ENCODE measurements at places on chromosomes 16 and 17.

DNA sequence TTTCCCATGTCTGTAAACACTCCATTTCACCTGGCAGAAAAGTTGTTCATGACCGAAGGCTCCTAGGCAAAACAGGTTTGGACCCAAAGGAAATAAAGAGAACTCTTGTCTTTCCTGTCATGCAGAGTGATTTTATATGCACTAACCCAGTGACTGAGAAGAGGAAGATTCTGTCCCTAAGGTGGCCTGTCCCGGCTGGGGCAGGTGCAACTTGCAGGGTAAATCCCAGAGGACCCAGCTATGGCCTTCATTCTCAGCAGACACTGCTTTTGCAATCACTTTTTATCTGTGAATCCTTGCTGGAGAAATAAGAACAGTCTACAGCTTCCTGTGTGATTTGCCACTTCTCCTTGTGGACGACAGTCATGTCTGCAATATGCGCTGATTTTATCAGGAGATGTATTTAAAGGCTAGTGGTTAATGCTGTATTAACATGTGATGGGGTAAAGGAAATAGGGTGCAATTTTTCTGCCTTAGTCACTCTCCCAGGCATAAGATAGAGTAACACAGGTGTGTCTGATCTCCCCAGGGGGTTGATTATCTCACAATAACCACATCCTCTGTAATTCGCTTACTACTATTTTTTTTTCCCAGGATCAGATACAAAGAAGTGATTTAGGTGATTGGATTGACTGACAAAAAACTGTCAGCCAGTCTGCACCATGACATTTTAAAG lies 696.8 kb upstream of the SOX9 start:
- peak; percentile 92 for DNase-seq

- no peak for DNase-seq
Observed at GRCh38 chr17:58811290-58811689, 55.6 kb downstream of the PPM1E start.

- no peak for DNase-seq
Observed at GRCh38 chr17:60090417-60090816, 11.7 kb upstream of the HEATR6 start.

- DNase-seq, result no peak
Observed at GRCh38 chr16:8798535-8799157, 1.0 kb downstream of the PMM2 start.

GRCh38 chr16:60811657-60812056 lies 1224.6 kb downstream of the CDH8 start:
- DNase-seq, result no peak

DNA sequence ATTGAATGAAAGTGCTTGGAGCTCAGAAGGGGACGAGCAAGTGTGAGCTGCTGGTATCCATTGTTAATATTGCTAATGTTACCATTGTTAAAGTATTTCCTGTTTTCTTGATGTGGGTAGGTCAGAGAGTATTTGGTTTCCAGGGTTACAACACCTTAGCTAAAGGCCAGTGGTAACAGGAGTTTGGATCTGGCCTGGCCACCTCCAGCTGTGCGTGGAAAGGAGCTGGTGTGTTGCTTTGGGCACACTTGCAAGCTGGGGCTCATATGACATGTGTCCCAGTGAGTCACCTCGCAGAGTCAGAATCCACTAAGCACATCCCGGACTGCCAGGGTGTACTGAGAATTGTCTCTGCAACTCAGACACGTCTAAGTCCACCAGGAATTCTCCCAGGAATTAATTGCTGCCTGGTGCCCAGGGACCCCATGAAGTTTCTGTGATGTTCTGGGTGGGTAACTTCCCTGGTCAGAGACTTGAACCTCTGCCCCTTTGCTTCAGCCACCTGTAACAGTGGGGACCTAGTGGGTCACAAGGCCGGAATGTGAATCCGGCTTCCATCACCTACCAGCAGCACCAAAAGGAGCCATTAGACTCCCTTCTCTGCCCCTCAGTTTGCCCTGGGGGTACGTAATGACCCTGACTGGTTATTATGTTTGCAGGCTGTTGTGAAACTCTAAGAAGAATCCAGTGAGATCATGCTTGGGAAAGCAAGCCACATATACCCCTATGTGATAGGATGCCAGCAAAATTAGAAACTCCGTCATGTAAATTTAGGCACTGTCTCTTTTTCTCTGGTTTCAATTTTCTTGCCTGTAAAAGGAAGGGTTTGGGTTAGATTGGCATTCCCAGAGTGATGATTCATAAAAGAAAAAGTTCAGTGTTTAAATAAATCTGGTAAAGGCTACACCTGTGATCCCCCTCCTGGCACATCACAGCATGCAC lies 12.8 kb downstream of the SLC6A2 start:
- no peak for DNase-seq

DNA sequence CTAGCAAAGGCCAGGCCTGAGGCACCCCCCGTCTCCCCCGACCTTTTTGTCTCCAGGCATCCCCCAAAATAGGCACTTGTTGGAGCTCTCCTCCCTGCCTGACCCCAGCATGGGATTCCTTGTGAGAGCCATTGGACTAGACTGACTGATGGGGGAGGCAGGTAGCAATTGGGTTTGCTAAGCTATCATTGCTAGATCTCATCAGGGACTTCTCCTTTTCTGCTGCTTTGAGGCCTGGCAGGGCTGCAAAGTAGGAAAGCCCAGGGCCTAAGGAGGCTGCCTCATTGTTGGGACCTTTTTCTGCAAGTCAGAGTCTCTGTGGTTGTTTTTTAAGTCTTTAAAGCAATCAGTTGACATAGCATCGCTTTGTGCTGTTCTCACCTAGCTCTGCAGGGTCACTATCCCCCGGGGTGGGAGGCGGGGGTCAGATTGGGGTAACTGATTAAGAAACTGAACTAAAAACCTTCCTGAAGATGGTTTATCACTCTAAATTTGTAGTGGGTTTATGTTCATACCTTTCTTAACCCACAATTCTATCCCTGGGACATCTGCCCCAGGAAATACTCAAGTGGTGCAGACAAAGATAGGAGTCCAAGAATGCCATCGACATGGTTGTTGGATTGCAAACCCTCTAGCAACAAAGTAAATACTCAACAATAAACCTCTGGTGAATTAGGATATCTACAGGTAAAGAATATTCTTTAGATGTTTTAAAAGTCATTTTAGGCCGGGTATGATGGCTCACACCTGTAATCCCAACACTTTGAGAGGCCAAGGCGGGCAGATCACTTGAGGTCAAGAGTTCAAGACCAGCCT lies 28.0 kb downstream of the LLGL2 start:
- DNase-seq, result no peak

DNA sequence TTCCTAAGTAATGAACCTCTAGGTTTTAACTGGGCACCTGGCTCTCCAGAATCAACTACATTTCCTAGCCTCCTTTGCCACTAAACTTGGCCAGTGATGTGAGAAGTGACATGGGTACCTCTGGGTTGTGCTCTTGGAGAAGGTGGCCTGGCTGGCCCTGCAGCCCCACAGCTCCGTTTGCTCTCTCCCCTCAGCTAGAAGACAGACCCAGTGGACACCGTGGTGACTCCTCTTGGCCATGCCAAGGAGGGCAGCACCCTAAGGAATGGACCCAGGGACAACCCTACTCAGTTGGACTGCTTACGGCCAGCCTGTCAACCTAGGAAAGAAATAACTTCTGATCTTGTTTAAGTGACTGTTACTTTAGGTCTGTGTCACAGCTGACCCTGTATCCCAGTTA lies 151.4 kb downstream of the TMEM132E start:
- DNase-seq, result no peak

GRCh38 chr16:77169650-77170236 lies 21.2 kb upstream of the MON1B start:
- peak; percentile 78 for DNase-seq

- DNase-seq, result no peak
Observed at GRCh38 chr16:79943736-79944135, 343.2 kb upstream of the MAF start.

DNA sequence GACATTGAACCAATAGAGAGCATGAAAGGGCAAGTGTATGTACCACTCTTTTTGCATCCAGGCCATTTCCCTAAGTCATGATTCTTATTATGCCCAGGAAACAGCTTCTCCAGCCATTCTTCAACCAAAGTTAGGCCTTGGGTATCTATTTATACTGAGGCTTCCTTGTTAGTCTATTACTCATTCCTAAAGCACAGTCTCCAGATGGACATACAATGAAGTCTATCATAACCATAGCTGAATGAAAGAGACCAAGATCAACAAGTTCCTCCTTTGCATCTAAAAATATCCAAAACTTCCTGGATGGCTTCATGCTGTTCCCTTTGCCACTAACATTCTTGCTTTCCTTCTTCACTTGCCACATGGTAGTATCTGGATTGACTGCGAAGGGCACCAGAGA lies 265.9 kb downstream of the CDH8 start:
- no peak for DNase-seq

- no peak for DNase-seq
Observed at GRCh38 chr16:27520982-27521673, 28.6 kb downstream of the GTF3C1 start.

DNA sequence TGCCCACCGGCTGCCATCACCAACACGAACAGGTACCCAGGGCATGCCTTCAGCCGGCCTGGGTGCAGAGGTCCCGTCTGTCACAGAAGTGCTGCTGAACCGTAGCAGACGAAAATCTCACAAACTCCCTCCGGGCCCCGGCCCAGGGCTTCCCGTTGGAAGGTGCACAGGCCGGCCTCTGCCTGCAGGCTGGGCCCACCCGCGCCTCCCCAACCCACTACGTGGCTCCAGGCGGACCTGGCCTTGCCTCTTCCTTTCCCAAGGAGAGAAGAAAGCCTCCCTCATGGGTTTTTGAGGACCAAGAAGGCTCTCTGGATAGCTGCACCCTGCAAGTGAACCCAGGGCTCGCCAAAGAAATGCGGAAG lies 45.5 kb upstream of the PABPN1L start:
- DNase-seq, result no peak

DNA sequence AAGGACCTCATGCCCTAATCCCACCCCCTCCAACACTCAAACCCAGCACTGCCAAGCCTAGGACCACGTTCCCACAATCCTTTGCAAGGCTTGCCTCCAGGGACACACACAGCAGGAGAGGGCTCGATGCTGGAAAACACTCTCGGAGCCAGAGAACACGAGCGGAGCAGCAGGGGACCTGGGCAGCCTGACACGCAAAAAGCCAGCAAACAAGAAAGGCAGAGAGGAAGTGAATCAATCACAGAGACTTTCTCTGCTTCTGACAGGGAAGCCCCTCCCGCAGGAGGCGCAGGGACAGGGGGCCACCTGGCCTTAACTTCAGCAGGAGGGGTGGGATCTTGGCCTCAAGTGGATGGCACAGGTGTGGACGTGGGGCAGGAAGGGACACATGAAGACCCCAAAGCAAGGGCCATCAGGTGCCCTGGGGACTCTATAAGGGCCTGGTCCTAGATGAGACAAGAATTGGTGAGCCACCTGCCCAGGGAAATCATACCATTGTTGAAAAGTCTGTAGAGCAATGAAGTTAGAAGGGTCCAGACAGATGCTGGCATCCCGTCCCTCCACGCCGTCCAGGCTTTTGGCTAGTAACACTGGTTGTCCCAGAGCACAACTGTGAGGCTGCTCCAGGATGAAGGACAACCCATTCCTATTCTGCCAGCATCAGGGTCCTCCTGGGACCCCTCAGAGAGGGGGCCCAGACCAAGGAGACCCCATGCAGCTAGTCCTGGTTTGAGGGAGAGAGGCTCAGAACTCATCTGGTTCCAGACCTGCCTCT lies 2.2 kb downstream of the SDK2 start:
- peak; percentile 36 for DNase-seq

GRCh38 chr17:45425125-45425983 lies 7.3 kb downstream of the ARHGAP27 start:
- DNase-seq, result peak; percentile 90

- DNase-seq, result no peak
Observed at GRCh38 chr17:79730769-79731483, at the start of gene ENPP7. Gene ENPP7 (plus strand): TSS chr17:79730943. CDS start chr17:79731140, 197 bp downstream.

DNA sequence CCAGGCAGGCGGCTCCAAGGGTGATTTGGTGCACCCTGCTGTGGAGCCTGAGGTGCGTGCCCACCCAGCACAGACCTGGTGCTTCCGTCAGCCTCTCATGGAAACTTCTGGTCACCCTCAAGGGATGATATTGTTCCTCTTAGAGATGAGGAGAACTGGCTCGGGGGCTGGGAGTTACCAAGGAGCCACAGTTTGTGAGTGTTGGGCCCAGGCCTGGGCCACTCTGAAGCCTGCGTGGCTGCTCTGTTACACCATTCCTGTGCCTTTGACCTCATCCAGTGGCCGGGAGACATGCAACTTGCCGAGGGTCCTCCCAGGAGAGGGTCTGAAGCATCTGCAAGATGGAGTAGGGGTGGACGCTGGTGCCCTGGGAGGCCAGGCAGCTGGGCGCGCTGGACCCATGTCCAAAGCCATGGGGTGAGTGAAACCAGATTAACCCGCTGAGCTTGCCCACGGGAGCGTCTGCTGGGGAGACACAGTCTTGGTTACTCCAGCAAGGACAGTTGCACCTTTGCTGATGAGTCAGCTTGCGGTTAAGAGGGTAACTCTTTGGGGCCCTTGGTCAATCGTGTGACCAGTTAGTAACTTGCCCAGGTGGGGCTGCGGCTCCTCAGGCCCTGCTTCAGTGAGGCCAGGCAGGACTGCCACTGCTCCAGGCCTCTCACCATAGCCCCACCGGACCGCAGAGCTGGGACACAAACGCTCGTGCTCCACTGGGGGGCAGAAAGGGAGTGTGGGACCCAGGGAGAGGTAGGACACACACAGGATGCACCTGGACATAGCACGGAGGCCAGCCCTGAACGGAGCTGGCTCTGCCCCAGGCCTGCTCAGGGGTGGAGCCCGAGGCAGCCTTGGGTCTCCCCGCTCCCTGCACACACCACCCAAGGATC lies 7.5 kb downstream of the C16orf90 start:
- no peak for DNase-seq

DNA sequence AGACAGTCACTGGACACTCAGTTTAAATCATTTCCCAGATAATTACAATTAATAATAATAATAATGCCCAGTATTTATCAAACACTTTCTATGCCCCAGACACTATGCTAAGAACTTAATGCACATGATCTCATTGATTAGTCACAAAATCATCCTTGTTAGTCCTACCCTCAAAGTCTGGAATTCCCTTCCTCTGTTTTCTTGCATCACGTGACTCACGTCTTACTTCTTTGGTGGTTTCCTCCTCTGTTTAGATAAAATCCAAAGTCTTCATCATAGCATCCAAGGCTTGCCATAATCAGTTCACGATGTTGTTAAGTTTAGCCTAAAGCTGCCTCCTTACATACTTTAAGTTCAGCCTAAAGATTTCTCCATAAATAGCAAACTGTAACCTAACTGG lies 471.9 kb downstream of the PMP22 start:
- no peak for DNase-seq

DNA sequence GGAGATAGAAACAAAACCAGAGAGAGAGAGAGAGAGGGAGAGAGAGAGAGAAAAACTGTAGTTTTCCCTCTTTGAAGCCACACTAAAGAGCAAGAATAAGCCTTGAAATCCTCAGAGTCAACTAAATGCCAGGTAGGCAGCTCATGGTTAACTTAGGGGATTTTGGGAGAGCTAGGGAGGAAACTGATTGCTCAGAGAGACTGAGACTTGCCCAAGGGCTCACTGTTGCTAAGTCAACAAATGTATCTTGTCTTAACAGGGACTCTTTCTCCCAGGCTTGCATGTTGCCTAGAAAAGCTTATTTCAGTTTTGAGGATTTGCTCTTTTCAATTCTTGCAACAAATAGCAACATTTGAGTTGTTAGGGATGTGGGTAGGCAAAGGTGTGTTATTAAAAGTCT lies 4.5 kb upstream of the SLC5A11 start:
- DNase-seq, result no peak

GRCh38 chr16:75062135-75062975 lies 54.2 kb downstream of the LDHD start:
- DNase-seq, result no peak

- DNase-seq, result no peak
Observed at GRCh38 chr17:82830249-82830661, 9.6 kb downstream of the ZNF750 start.

GRCh38 chr16:19555938-19556771 lies 652 bp downstream of the VPS35L start:
- peak; percentile 39 for DNase-seq

- no peak for DNase-seq
Observed at GRCh38 chr16:60739737-60740683, 1296.2 kb downstream of the CDH8 start.
